Activated CD8-positive, alpha-beta memory T cell treated with anti-CD3 and anti-CD28 coated beads for 48 hours (primary cell): ENCODE measurements at places on chromosomes 5 and 9.

GRCh38 chr5:138238034-138238433 lies 24.9 kb upstream of the CDC23 start:
- no peak for DNase-seq

DNA sequence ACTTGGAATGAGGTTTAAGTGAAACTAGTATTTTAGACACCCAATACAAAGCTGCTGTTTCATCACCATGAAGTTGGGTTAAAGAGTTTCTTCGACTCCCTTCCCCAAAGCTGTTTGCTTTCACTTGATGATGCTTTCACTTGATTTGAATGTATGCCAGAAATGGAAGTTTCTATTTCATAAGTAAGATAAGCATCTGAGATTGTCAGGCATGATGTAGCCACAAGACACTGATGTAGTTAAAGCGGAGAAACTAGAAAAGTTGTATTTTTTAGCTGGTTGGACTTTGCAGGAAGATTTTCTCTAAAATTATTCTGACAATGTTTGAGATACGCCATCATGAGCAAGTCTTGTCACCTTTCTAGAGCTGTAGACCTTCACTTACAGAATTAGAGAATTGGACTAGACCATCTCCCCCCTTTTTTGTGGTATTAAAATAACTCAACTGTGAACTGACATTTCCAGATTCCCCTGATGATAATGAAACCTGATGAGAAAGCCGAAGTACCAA lies 20.0 kb downstream of the MOCS2 start:
- DNase-seq, result no peak

DNA sequence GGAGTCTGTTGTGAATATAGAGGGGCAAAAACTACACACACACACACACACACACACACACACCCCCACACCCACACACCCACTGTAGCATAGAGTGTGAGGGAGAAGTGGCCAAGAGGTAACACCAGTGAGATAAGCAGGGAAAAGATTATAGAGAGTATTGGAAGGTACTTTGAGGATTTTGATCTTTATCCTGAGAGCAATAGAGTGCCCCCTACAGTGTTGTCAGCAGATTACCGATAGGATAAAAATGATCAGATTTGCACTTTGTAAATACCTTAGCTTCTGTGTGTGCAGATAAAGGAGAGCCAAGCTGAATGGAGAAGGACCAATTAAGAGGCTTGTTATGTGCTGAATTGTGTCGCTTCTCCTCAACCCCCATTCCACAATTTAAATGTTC lies 32.3 kb downstream of the ERCC6L2 start:
- no peak for DNase-seq

DNA sequence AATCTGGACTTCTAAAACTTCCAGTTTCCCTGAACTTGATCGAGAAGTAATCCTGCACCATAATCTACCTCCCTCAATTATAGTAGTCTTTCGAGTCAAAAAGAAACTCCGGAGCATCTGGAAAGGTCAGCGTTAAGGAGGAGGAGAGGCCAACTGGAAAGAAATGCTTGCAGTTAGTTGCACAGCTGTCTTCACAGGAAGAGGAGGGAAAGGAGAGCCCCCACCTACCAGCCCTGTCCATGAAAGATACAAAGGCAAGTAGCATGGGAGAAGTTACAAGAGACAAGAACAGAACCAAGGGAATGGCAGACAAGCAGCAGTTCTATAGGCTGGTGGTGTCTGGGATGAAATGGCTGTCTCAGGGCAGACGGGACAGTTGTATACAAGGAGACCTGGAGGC lies 170.6 kb downstream of the RAB3C start:
- DNase-seq, result no peak

DNA sequence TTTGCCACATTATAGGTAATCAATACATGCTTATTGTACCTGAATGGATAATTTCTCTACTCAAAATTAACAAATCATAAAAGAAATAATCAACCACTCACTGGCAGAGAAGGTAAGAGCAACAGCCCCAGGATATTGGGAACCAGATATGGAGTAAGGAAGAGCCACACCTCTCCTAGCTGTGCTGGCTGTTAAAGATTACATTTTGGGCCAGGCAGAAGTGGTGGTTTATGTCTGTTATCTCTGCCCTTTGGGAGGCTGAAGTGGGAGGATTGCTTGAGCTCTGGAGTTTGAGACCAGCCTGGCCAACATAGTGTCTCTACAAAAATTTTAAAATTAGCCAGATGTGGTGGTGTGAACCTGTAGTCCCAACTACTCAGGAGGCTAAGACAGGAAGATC lies 56.4 kb downstream of the BHMT start:
- DNase-seq, result no peak

- no peak for DNase-seq
These were observed 318.6 kb upstream of the RGMB start for GRCh38 chr5:98454904-98455303.

DNA sequence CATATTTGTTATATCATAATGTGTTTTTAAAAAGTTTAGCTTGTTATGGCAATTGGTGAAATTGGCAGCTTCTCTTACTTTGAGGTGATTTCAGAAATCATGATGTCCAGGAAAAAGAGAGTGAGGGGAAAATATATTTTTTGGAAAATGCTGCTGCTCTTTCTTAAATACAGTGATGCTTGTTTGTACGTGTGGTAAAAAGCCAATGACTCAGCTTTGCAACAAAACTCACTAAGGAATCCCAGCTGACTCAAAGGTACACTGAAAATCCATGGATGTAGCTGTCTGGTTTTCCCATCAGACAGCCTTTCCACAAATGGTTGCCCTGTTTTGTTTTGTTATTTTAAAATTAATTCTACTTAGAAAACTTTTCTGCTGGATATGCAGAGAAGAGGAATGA lies 306.4 kb upstream of the PAPPA start:
- no peak for DNase-seq

DNA sequence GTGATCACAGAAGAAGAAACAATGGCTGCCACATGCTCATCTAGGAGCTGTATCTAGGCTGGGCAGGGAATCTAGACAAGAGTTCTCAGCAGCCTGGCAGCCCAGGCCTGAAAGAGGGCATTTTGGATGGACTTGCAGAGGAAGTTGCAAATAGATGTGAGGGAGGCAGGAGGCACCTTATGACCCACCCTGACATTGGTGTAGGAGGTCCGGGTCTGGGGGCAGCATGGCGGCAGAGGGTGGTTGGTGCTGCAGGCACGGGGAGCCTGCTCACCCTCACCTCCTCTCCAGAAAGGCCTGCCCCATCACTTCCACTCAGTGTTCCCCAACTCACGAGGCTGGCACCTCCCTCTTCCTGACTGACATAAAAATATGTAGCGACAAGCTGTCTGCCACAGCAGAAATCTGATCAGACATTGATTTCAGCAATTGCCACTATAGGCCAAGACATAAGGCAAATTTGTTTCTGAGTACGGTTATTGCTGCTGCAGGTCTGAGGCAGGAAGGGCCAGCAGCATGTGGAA lies 217.6 kb downstream of the PBX3 start:
- no peak for DNase-seq

DNA sequence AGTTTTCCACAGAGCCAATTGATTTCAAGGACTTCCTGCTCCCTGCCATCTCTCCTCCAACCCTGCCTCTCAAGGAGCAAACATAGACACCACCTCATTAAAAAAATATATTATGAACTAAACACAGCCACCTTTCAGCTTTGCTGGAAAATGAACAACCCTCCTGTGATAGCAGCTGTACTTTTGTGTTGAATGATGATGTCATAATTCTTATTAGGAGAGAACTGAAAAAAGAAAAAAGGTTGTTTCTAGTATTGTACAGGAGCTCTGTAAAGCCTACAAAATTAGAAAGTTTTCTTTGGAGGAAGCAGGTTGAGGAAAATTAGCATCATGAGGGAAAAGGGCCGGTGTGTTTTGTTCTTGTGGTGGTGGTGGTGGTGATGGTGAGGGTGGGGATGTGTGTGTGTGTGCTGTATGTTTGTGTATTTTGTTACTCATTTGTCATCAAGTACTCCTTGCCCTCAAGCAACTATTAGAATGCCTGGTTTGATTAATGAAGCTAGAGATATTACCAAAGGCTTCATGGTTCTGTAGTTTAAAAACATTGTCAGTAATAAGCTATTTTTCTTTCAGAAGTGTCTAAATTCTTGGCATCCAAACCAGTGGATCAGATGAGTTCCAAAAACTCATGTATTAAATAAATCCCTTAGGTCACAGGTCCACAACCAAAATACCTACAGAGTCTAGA lies 405.9 kb downstream of the TLE4 start:
- no peak for DNase-seq

GRCh38 chr5:111774525-111774924 lies 17.5 kb upstream of the NREP start:
- no peak for DNase-seq

- no peak for DNase-seq
These were observed 2.5 kb downstream of the ASS1 start for GRCh38 chr9:130447193-130447816.

DNA sequence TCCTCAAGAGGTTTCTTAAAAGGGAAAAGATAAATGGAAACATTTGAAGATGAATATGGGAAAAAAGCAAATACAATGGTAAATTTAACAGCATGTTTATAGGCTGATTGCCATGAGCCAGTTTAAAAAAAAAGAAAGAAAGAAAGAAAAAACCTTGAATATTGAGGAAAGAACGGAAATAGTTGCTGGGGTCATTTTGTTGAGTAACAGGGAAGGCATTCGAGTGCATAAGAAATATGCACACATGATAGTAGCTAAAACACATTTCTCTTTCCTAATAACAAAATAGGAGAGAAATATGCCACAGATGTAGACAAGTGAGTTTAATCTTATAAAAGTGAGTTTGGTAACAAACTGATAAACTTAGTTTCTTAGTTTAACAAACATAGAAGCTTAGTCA lies 864.6 kb upstream of the ACO1 start:
- no peak for DNase-seq

DNA sequence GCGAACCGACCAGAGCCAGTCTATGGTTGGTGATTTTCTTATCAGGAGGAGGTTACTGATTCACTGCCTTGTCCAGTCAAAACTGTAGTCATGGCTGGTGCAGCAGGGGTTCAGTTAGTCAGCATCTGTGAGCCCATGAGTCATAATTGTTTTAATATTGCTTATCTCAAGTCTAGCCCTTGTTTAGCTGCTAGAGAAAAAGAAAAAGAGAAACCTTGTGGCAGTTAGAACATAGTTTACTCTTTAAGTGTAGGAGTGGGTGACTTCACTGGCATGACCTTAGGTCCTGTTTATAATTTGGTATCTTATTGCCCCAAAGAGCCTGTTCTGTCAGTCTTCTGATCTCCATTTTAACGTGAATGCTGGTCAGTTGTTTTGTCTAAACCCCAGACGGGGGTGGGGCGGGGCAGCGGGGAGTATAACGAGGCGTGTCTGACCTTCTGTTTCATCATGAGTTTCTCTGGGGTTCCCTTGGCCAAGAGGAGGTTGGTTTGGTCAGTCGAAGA lies 76.9 kb upstream of the NFIL3 start:
- DNase-seq, result no peak

DNA sequence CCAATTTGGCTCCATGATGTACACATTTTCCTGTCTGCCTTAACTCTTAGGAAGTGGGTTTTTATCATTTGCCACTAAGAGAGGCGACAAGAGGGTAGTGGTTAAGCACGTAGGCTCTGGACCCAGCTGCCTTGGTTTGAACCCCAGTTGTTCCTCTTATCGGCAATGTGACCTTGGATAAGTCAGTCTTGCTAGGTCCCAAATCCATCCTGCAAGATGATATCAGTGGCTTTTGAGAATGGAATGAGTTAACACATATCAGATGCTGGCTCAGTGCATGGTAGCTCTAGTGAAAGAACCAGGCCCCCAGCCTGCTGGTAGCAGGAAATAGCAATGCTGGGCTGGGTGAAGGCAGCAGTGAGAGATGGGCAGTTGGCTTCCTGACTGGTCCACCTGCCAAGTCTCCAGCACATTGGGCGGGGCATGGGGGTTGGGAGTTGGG lies 72.5 kb downstream of the STK10 start:
- DNase-seq, result no peak

DNA sequence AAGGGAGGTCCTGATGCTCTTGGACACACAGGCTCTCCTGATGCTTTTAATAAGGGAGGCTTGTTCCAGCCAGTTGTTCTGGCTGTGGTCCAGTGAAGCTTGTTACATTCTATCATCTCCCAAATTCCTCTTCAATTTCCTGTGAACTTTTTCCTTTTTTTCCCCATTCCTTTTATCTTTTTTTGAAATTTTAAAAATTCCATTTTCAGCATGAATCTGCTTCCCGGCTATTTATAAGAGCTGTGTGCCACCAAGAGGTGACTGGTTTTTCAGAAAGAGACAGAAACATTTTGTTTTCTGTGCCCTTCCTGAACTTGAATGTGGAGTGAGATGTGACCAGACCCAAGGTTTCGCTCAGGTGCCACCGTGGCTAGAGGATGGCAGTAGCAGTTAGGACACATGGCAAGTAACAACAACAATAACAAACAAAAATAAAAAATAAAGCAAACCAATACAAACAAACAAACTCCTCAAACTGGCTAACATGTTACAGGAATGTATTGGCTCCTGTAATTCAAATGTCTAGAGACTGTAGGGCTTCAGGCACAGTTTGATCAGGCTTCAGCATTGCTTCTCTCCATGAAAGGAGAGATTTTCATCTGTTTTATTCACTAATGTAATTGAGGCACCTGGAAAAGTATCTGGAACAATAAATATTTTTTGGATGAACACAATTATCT lies 121.1 kb downstream of the BOD1 start:
- no peak for DNase-seq

GRCh38 chr5:59485629-59486439 lies 407.7 kb downstream of the PDE4D start:
- no peak for DNase-seq

- DNase-seq, result no peak
These were observed 96.0 kb downstream of the HINT1 start for GRCh38 chr5:131068893-131069643.

DNA sequence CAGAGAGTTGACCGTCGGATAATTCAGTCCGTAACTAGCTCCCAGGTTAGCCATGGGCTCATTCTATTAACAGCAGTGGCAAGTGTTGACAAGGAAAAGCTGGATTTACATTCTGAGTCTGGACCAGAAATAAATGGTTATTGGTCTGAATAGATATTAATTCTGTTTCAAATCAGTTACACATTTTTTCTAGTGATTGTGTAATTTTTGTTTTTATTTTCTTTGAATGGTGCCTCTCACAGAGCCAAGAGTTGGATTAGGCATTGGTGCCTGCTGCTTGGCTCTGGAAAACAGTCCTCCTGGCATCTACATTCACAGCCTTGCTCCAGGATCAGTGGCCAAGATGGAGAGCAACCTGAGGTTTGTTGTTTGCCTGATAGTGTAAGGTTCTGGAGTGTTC lies 115.1 kb downstream of the GOLPH3 start:
- no peak for DNase-seq

GRCh38 chr9:13109781-13110180 lies 169.7 kb downstream of the MPDZ start:
- no peak for DNase-seq
